ENCODE measurements at places on chromosomes 5 and 9.

DNA sequence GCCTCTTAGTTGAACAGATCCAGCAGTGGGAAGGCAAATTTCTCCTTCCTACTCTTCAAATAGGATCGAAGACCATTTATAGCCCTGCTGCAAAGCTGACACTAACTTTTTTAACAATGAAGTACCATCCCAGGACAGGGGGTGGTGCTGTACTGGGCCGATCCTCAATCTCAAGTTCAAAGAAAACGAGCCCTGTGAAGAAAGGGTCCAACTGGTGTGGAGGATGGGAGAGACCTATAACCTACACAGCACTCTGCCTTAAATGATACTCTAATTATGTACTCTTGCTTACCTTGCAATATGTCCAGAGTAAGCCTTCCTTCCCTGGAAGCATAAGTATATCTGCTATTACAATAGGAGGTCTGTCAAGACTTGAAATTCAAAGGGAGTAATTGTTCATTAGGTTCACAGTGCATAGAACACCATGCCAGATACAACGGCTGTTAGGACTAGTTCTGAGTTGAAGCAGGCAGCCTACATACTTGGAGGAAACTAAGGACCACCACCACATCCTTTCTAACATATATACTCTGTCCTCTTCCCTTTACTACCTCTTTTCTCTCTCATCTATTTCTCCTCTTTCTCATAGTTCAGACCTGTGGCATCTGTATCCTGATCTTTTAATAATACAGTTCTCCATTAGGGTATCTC lies 6.2 kb downstream of the ETF1 start:
- no peak for DNase-seq

GRCh38 chr5:179168664-179169063 lies 108.5 kb downstream of the ZNF354C start:
- no peak for DNase-seq

DNA sequence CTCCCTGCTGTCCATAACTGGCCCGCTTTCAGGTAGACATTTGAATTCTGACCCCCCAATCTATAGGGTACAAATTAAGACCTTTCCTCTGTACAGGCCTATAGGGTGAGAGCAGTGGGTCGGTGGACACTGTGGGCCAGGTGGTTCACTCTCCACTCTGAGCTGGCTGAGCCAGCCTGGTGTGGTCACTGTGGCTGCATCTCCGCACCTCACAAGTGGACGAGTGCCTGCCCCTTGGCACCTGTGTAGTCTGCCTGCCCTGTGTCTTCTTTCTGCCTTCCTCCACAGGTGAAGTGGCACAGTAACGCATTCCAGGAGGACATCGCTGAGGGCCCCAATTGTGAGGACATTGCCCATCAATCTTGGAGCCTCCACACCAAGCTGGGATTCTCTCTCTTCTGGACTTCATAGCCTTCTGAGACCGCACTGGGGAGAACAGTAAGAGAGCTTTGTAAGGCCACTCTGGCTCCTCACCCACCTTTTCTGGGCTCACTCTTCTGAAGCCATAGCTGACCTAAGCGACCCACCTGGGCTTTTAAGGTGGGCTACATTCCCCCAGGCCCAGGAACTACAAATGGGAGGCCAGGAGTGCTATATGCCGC lies 33.5 kb upstream of the JADE2 start:
- no peak for DNase-seq

- no peak for DNase-seq
These were observed 281.8 kb upstream of the RFX3 start for GRCh38 chr9:3807601-3808000.

- DNase-seq, result no peak
These were observed 77.6 kb upstream of the TMC1 start for GRCh38 chr9:72443855-72444254.

- no peak for DNase-seq
These were observed 38.1 kb upstream of the TUSC1 start for GRCh38 chr9:25716220-25716872.

DNA sequence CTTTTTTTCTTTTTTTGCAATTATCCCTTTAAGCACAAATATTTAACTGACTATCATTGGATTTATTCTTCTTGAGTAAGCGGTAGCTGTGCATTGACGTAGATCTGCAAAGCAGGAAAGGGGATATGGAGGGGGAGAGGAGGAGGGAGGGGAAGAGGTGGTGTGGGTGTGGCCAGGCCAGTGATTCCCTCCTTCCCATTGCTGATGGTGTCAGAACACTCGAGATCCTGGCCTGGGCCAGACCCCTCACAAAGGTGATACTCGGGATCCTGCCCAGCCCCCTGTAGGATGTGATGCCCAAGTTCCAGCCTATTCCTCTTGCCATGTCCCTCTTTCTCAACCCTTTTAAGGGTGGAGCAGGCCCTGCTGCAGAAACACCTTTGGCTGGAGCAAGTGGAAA lies 9.9 kb downstream of the SLC36A3 start:
- no peak for DNase-seq

- no peak for DNase-seq
These were observed 389.8 kb upstream of the SLC24A2 start for GRCh38 chr9:20178679-20179078.

DNA sequence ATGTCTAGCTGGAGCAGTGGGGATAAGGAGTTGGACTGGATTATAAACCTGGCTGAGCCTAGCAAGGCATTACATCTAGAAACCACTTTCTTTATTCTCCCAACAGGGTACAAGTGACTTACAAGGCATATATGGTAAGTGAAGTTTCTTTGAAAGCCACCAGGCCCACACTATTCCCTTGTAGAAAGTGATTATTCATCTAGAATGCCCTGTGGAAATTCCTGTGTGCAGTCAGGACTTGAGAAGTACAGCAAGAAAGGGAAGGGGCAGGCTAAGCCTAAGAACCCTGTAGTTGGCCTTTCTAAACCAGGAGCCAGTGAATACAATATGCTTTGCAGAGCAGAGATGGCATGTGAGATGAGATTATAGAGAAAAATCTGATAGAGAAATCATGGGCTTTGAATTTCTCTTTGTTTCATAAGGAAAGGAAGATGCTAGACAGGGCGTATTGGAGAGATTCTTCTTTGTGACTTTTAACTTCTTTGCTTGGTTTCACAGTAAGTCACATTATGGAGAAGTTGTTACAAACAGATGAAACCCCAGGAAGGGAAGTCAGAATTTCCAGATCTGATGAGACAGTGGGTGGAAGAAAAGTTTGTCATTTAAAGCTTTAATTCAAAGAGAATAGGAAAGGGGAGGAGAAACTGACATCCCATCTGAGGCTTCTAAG lies 321.7 kb downstream of the NDUFS4 start:
- no peak for DNase-seq

- no peak for DNase-seq
These were observed 26.2 kb downstream of the TCF7 start for GRCh38 chr5:134140530-134141201.

GRCh38 chr9:87880683-87881082 lies 2.0 kb upstream of the SPATA31E1 start:
- DNase-seq, result no peak

DNA sequence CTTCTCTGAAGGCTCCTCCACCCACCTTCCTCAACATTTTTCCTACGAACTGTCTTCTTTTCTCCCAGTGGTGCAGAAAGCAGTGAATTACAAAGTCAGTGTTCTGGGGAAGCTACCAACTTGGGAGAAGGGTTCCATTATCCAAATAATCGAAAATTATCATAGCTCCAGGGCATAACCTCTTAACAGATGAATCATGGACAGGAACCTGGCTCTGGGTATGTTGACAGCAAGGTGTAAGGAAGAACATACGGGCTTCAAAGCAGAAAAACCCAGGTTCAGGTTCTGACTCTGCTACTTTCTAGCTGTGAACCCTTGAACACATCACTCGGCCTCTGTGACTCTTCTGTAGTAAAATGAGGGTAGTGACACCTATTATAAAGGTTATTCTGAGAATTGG lies 351.3 kb downstream of the ENC1 start:
- no peak for DNase-seq

DNA sequence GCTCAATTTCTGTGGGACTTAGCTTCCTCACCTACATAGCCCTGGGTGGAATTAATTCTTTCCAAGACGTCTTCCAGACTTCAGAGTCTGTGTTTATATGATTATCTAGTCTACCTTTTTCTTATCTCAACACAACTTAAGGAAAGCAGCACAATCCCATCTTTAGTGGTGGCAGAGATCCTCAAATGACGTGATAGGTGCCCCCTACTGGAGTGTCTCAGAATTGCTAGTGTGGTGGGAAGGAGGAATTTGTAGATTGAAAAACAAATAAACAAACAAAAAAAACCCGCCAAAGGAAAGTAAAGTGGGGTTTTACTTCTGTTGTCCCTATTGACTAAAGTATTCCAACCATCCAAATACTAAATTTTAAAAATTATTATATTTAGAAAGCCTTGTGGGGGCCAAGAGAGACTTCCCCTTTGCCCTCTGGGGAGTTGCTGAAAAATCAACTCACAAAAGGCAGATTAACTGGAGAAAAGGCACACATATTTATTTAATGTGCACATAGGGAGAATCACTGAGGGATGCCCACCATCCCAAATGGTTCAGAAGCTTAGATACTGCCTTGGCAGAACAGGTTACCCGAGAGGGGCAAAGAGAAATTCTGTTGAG lies 283.3 kb downstream of the TMEM167A start:
- no peak for DNase-seq

DNA sequence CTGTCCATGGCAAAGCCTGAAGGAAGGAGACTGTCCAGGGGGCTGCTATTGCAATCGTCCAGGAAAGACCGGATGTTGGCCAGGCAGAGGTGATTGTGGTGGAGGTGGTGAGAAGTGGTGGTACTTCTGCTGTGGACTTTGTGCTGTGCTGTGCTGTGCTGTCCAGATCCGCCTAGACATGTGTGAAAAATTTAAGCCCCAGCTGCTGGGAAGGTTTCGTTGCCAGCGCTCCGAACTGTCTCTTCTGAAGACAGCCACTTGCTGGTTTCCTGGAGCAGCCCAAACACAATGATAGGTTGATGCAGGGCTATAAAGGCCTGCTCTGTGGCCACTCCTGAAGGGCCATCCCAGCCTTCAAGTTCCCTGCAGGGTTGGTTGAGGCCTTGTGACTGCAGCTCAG lies 223.0 kb upstream of the MPDZ start:
- DNase-seq, result no peak

- DNase-seq, result no peak
These were observed 33.4 kb upstream of the CTSV start for GRCh38 chr9:97072285-97072776.

GRCh38 chr9:127333221-127334064 lies 63.5 kb upstream of the SLC2A8 start:
- no peak for DNase-seq

DNA sequence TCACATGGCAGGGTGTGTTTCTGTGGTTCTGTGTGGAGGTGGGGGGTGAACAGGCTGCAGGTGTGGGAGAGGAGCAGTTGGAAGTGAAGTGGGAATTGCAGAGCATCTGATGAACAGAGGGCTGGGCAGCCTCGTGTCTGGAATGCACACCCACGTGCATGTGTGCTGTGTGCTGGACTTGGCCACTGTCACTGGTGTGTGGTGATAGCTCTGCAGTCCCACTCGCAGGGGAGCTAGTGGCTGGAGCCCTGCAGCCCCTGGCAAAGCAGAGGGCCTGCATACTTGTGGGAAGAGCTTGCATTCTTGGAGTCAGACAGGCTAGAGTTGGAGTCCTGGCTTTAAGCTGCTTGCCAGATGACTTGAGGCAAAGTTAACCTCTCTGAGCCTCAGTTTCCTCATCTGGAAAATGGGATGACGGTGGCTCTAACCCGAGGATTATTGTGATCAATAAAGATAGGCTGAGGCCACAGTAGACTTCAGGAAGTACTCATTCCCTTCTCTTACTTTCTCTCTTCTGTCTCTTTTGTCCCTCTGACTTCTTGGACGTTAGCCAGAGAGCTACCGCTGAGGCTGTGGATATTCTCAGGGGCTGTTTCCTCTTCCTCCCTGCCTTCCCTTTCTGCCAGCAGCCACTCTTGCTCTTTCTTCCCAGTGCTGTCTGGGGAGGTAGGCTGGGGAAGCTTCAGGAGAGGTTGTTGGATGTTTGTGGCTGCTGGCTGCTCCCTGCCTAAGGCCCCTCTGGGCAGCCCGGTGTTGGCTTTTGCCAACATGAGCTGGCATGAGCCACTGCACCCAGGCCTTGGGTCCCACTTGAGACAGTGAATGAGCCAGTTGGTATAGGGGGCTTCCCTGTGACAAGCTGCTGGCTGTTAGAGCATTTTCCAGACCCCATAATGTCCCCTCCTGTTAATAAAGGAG lies 18.3 kb downstream of the PSAT1 start:
- no peak for DNase-seq

GRCh38 chr5:82817897-82818676 lies 259.1 kb downstream of the TMEM167A start:
- no peak for DNase-seq

- no peak for DNase-seq
These were observed 144.3 kb downstream of the MACIR start for GRCh38 chr5:103402851-103403250.

DNA sequence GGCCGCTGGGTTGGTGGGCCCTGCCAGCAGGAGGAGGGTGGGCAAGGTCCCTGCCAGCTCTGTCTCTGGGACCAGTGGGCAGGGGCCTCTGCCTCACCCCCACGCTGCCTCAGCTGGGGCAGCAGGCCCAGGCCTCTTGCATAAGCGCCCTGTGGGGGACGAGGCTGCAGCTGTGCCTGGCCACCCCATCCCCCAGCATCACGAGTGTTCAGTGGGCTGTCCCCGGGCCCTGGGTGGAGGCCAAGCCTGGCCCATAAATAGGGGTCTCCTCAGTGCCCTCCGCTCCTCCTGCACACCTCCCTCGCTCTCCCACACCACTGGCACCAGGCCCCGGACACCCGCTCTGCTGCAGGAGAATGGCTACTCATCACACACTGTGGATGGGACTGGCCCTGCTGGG lies at the start of gene PTGDS:
TSS of gene PTGDS (plus strand) at position 282 of the 400 bp plus-strand sequence. CDS start at position 357, 75 bp downstream.
- no peak for DNase-seq

GRCh38 chr5:77751328-77752023 lies 24.7 kb downstream of the TBCA start:
- no peak for DNase-seq

DNA sequence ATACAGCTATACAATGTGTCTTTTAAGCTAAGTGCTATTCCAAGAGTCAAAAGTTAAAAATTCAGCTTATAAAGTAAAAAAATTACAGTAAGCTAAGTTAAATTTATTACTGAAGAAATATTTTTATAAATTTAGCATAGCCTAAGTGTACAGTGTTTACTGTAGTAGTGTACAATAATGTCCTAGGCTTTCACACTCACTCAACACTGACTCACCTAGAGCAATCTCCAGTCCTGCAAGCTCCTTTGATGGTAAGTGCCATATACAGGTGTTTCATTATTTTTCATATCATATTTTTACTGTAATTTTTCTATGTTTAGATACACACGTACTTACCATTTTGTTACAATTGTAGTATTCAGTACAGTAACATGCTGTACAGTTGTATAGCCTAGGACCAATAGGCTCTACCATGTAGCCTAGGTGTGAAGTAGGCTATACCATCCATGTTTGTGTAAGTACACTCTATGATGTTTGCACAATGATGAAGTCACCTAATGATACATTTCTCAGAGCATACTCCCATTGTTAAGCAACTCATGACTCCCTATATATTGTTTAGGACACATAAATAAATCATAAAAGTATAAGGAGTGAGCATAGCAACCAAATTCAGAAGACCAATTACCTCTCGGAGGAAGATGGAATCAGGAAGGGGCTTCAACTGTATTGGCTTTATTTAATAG lies 165.1 kb upstream of the SLC30A5 start:
- no peak for DNase-seq
